Large intestine (tissue), 12 donors: ENCODE measurements at places on chromosomes 2 and 18.

DNA sequence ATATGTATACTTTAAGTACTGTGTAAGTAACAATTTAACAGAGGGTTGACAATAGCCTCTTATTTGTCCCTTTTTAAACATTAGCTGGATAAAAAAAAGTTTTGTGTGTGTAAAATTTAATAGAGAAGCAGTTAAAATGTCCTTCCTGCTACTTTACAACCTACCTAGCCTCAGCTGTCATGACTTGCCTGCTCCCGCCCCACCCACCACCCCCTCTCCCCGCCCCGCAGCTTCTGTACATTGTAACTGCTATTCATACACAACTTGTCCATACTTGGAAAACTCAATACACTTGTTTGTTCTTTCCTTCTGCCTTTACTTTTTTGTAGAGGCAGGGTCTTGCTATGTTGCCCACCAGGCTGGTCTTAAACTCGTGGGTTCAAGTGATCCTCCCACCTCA is 19.5 kb downstream of the RELCH start:
- no peak for DNase-seq

DNA sequence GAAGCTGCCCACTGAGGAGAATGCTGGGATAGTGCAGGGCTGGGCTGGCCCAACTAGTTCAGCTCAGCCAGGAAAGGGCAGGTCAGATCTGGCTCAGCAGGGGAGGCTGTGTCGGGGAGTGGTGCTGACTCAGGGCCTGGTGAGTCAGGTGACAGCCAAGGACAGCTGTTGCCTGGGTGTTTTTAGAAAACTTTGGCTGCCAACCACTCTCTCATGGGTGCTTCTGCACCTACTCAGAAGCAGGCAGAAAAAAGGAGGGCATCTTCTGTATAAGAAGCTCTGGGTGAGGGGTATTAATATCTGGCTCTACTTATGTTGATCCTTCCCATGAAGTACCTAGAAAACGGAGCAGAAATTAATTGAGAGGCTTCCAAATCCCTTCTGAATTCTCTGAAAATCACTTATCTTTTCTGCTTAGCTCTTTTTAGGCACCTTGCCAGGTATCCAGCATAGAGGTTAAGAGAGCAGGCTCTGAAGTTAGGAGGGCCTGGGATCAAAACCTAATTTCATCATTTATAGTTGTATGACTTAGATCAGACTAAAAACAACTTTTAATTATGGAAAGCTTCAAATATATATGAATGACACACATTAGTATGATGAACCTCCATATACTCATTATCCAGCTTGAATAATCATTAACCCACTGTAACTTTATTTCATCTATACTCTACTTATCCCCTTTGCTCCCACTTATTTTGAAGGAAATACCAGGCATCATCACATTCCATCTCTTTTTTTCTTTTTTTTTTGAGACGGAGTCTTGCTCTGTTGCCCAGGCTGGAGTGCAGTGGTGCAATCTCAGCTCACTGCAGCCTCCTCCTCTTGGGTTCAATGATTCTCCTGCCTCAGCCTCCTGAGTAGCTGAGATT is 15.5 kb upstream of the RAB10 start:
- DNase-seq = peak; percentile 89

DNA sequence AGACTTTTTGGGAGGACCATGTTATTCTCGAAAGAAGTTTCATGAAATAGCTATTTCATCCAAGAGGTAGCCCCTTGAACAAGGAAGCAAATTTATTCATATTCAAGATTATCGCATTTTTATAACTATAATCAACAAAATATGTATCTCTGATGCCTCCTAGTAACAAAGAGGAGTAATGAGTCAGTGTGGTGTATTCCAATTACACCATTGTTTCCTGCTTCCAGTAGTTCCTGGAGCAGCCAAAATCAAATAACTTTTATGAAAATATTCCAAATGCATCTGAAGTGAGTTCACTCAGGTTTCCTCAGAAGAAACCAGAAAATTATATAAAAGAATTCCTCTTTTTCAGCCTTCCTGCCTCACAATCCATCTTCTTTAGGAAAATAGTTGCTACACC is 43.0 kb downstream of the ANKRD36B start:
- DNase-seq = no peak

DNA sequence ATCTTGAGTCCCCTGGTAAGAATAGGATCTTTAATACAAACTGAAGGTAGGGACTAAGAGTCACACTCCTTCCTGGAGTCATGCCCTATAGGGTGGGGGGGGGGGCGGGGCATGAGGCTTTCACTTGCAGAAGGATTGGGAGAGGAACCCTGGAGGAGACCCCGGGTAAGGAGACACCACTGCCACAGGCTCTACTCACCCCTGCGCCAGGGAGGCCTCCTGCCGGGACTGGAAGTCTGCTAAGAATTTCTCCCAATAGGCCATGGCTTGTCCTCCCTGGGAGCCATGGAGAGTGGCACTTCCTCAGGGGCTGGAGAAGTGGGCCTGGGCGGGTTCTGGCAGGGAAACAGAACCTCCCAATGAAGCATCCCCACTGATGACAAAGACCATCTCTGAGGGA is 645.3 kb upstream of the RAB6C start:
- DNase-seq = no peak

DNA sequence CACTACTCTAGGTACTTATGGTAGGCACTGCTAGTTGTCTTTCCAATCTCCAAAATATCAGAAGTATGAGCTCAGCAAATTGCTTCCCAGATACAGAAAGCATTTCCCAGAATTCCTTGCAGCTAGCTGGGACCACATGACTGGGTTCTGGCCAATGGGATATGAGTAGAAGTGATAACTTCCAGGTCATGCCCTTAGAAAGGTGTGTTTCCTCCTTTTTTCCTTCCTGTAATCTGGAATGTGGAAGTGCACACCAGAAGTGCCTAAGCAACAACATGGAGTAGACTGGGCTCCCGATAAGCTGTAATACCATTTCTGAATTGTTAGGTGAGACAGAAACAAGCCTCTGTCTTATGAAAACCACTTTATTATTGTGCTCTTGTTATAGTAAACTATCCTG is 279.8 kb downstream of the ZNF385B start:
- DNase-seq = no peak

DNA sequence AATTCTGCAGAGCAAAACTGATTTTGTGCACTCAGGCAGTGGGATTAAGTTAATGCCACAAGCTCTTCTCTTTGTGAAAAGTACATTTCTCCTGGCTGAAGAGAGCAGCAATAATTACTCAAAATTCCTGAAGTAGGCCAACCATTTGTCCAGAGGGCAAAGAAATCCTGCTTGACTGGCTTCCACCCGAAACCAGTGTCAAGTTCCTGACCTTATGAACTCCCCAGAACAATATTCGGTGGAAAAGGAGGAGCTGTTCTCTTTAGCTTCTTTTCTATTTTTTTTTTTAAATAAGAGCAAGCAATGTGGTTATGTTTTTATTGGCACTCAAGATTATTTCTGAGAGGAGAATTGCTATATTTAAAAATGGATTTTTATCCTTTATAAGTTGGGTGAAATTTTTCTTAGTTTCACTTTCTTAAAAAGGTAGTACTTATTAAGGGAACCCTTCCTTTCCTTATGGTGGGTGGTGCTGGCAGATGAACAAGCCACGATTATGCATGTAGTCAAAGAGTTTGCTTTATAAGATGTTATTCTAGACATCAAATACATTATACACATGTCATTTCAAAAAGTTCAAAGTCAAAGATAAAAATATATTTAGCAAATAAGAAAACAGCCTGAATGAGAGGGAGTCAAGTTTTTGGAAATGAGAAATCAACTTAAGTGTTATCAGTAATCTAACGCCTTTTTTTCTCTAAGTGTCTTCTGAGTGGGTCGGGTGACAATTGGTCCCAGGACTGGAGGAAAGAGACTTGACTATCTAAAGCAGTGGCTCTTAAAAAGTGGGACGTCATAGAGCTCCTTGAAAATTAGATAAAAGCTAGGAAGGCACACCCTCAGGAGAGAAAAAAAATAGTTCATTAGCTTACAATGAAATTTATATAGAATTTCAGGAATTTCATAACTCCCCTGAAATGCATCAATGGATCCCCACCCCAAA is 194.5 kb downstream of the IKZF2 start:
- DNase-seq = no peak

DNA sequence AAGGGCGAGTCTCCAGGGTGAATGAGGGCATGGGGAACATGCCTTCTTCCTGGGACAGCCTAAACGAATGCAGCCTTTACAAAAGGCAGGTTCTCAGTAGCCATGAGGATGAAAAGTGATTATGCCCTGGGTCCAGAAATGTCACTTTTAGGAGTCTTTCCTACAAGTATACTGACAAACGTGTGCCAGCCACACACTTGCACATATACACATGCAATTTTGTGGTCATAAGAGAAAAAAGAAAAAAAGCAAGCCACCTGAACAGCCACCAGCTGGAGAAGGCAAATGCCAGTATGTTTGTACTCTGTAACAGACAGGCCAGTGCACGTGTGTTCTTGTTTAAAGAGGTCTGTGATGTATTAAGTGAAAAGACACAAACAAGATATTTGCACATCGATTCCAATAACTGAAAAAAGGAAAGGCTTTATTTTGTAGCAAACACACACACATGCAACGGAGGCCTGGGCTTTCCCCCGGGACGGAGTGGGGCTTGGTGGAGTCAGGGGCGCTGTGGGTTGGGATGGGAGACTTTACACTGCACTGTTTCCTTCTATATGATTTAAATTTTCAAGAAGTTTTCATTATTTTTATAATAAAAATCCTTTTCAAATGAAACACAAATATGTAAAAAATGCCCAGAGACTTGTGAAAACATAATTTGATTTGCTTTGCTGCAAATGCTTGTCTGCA is 108.4 kb downstream of the FAM210A start:
- no peak for DNase-seq

- no peak for DNase-seq
These were observed 43.9 kb upstream of the VWA3B start for GRCh38 chr2:98043101-98043500.

GRCh38 chr2:176931588-176932563 is 280.7 kb upstream of the HNRNPA3 start:
- peak; percentile 5 for DNase-seq

DNA sequence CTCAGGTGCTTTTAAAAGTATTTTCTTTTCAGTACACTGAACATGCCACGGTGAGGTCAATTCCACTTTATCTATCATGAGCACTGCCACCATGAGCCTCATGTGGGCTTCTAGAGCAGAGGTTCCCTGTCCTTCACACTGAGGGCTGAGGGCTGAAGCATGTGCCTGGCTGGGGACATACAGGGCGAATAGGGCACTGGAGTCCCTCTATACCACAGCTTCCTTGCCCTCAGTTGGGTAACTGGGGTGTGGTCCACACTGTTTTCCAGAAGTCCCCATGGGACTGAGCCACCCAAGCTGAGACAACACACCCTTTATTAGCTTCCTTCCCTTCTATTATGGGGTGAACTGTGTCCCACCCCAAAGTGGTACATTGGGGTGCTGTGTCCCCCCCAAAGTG is 172.2 kb upstream of the ID2 start:
- no peak for DNase-seq

DNA sequence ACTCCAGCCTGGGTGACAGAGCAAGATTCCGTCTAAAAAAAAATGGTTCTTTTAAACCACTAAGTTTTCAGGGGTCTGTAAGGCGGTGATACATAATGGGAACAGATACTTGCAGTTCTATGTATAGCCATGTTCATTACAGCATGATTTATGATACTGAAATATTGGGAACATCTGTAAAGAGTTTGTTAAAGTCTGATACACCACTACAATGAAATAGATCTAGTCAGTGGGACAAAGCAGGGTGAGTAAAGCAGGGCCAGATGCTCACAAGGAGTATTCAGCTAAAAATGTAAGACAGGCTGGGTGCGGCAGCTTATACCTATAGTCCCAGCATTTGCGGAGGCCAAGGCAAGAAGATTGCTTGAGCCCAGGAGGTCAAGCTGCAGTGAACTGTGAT is 6.2 kb upstream of the ING5 start:
- DNase-seq = no peak

- no peak for DNase-seq
These were observed 53.0 kb upstream of the ZFP36L2 start for GRCh38 chr2:43279317-43279840.

GRCh38 chr2:198127627-198128026 is 323.2 kb downstream of the PLCL1 start:
- peak; percentile 8 for DNase-seq

- no peak for DNase-seq
These were observed 1142.7 kb downstream of the CNTNAP5 start for GRCh38 chr2:125167820-125168219.

DNA sequence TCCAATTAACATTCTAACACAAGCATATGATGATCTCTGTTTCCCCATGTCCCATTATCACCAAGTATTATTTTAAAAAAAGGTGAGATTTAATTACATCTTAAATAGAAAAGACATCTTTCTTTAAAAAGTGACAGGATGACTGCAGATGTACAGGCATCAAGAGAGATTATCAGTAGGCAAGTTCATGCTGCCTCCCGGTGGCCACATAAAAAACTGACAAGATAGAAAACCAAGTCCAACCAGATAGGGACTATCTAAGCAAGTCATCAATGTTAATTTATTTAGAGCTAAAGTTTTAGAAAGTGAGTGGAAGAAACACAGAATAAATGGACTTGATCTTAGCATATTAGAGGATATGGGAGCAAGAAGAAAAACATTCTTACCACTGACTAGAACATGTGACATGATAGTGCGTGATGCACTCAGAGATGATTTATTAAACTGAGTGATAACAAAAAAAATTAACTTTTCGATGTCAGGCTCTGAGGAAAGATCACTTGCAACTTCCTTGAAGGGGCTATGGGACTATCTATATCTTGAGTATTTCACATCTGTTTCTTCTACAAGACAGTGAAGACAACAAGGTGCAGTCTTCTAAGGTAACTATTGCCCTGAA is 5.4 kb upstream of the TDRD15 start:
- peak; percentile 48 for DNase-seq

DNA sequence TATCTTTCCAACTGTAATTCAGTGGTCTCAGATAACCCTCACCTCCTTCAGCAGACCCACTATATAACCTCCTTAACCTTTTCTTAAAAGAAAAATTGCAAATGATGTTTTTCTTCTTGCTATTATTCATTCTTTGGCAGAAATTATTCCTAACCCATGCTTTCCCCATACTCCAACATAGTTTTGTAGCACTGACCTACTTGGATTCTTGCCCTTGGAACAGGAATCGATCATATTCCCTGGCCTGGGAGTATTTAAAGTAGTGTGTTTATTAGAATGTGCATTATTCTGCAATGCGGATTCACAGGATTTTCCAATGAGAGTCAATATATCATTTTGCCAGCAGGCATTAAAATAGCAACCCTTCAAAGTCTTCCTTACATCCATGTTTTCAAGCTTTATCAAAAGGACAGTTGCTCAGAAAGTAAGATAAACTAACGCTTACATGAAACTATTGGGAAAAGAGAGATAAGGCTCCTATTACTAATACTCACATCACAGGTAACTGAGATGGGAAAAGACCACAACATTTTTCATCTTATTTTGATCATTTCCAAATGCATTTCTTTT is 37.4 kb downstream of the CHN1 start:
- DNase-seq = no peak

GRCh38 chr2:98835831-98836385 is 100.1 kb downstream of the CRACDL start:
- peak; percentile 34 for DNase-seq
